Inflammatory macrophage (primary cell): ENCODE measurements at places on chromosomes 11 and 22.
A peak's percentile ranks its signal among the peaks of the same experiment; 100 is the strongest.

DNA sequence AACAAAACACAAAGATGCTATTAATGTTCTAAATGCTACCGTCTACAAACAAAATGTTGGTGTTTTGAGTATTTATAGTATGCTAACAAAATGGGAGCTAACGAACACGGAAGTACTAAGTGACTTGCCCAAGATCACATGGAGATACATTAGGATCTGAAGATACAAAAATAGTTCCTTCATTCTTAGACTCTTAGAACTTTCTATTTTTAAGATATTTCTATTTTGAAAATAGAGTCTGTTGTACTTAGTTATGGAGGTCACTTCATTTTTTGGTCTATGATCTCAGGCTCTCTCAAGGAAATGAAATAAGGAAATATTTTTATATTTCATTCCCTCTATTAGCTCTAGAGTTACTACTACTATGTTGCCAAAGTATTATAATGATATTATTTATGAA is 64.2 kb downstream of the APOL5 start:
- no peak for DNase-seq

DNA sequence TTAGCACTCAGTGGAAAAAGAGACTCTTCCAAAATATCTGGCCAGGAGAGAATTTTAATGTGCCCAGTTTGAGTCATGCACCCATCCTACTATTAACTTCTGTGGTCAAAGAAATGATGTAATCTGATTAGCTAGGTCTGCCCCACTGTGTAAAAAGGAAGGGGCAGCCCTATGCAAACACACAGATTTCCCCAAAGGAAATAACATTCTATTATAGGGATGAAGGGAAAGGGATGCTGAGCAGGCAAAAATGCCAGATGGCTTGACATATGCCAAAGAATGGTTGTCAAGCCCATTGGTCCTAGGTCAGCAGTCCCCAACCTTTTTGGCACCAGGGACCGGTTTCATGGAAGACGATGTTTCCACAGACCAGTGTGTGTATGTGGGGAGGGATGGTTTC is 43.3 kb upstream of the PAK1 start:
- no peak for DNase-seq

- DNase-seq: no peak
Observed at GRCh38 chr11:61267437-61267841, 26.5 kb downstream of the PGA5 start.

DNA sequence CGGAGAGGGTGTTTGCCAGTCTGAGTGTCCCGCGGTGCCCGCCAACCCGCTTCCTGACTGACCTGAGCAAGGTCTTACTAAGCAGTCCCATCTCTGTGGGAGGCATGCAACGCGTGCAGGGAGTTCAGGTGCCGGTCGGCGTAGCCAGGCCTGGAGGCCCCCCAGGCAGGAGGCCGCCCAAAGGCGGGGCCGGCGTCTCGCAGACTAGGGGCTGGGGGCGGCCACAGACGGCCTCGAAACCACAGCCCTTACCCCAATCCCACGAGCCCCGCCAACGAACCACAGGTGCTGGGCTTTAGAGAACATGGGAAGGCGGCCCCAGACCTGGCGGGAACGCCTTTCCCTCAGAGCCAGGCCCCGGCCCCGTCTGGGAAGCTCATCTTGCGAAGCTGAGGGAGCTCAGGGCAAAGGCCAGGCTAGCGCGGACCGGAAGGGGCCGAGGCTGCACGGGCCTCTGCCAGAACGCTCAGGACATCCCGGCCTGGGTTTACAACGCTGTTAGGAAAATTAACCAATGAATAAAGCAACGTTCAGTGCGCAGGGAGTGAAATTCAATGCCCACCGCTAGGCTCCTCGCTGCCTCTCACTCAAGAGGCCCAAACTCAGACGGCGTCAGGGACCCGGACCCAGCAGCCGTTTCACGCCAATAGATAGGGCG is 2.1 kb upstream of the MTFP1 start:
- DNase-seq: peak; percentile 23

GRCh38 chr11:1131033-1131911 is 26.5 kb upstream of the MUC5AC start:
- DNase-seq: no peak

GRCh38 chr11:20048707-20049106 is 111.6 kb downstream of the DBX1 start:
- no peak for DNase-seq

DNA sequence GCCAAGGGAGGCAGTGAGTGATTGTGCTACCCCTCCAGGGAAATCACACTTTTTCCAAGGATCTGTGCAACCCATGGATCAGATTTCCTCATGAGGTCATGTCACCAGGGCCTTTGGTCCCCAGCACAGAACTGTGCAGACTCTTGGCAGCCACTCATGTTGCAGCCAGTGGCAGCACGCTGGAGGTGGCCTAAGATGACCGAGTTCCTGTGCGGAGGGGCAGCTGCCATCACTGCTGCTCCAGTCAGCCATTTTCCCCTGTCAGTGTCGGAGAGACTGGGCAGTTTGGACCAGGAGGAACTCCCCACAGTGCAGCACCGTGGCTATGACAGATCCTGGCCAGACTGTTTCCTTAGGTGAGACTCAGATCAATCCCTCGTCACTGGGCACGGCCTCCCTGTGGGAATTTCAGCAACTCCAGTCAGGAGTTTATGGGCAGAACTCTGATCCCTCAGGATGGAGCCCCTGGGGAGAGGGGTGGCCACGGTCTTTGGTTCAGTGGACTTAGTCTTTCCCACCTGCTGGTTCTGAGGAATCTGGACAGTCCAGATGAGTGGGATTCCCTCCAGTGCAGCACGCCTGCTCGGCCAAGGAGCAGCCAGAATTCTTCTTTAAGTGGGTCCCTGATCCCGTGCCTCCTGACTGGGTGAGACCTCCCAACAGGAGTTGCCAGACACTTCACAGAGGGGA is 194.6 kb upstream of the CARD18 start:
- DNase-seq: no peak

DNA sequence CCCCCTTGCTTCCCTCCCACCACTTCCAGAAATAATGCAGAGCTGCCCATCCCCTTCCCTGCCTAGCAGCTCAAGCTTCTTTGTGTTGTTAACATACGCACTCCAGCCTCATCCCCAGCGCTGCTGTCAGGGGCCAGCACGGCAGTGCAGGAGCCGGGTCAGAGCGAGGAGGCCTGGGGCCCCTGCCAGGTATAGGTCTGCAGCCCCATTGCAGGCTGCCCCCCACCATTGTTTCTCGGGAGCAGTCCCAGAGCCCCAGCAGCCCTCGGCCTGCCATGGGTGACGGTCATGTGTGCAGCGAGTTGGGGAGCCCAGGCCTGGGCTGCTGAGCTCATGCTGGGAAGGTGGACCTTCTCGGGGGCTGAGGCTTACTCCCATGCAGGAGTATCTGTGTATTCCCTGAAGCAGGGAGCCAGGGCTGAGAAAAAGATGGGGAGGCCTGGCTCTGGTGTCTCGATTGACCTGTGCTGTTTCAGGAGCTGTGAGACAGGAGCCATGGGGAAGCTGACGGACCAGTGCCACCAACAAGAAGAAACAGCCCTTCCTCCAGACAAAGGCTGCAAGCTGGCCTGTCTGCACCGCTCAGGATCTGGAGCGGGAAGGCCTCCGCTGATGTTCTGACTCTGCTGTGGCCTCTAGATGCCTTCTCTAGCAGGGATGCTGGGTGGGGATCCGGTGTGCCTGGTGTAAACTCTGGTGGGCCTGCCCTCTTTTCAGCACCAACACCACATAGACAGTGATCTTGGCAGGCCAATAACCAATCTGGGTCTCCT is 220.5 kb upstream of the B3GAT1 start:
- no peak for DNase-seq

DNA sequence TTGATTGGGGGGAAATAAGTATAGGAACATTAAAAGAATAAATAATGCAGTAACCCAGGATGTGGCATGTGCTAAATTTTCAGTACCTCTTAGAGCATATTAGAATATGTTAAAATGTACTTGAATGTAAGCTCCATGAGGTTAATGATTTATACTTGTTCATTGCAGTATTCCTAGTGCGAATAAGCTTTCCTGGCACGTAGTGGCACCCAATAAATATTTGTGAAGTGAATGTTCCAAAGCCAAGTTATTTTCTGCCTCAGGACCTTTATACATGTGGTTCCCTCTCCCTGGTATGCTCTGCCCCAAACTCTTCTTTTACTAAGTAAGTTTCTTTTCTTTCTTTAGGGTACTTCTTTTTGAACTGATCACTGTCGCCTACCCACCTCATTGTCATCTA is 118.8 kb downstream of the DBX1 start:
- DNase-seq: no peak

GRCh38 chr22:22110548-22111266 is 128.1 kb upstream of the TOP3B start:
- DNase-seq: peak; percentile 62

- no peak for DNase-seq
Observed at GRCh38 chr11:11669233-11669846, 47.5 kb upstream of the GALNT18 start.

GRCh38 chr22:23187871-23188700 is 7.8 kb downstream of the BCR start:
- DNase-seq: no peak

DNA sequence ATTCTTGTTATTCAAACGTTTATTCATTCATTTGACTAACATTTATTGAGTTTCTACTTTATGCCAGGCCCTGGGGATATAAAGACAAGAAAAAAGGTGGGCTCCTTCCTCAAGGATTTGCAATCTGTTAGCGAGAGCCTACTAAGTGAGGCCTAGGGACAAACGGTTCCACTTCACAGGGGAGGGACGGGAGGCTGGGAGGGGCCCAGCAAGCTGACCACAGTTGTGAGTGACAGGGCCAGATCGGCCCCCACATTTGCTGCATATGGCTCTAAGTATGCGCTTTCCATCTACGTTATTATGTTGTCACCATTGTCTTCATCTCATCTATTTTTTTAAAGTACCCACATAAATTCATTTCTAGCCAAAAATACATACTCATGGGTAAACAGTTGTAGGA is 271.1 kb downstream of the BUD13 start:
- DNase-seq: no peak

DNA sequence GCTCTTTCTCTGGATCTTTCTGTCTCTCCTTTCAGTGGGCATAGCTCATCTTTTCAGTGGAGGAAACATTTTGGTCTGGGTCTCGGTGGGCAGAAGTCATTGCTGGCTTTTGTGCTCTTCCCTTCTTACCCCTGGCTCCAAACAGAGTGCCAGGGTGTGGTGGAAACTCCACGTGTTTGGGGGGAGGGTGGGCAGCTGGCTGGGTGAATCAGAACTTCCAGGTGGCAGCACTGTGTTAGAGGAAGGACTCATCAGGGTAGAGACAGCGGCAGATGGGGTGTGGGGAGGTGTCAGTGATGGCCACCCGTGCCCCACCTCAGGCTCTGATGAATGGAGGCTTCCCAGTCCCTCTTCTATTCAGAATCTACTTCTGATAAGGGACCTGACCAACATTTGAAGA is 114.0 kb downstream of the GRIK4 start:
- DNase-seq: no peak

- DNase-seq: no peak
Observed at GRCh38 chr22:39185601-39186012, 33.1 kb upstream of the CBX7 start.

- peak; percentile 16 for DNase-seq
Observed at GRCh38 chr11:69013009-69013951, at the start of gene MRGPRF. TSS of gene MRGPRF (minus strand) at chr11:69013246. CDS start at chr11:69009901, 3,345 bp downstream.

DNA sequence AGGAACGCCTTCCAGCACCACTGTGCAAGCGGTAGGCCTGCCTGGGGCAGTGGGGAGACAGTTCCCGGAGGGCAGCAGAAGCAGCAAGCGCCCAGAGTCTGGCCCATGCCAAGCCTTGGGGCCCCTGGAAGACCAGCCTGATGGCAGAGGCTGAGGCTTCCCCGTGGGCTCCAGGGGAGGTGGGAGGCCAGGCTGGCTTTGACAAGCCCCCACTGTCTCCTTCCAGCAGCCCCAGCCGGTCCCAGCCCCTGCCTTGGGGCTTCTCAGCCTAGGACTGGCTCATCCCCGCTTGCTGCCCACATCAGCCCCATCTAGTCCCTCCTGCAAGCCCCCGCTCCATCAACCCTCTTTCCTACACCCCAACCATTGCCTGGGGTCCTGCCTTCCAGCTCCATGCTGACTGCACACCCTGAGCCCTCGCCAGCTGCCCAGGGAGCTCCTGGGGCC is 46.7 kb downstream of the IGF2 start:
- no peak for DNase-seq

- no peak for DNase-seq
Observed at GRCh38 chr22:44548981-44549380, 50.9 kb upstream of the RTL6 start.

DNA sequence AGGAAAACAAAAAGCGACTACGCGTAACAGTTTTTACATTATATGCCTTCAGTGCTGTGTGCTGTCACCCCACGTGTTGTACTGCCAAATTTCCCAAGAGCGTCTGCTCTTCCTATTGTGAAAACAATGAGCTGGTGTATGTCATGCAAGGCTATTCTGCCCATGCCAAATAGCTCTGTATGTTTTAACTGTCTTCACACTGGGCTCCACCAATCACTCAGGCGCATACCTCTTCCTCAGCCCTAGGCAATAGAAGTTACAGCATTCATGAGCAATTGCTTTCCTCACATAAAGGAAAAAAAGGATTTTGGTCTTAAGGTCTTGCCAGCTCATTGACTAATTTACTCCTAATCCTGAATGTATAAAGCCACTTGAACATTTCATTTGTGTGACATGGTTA is 606.8 kb downstream of the NTM start:
- no peak for DNase-seq

DNA sequence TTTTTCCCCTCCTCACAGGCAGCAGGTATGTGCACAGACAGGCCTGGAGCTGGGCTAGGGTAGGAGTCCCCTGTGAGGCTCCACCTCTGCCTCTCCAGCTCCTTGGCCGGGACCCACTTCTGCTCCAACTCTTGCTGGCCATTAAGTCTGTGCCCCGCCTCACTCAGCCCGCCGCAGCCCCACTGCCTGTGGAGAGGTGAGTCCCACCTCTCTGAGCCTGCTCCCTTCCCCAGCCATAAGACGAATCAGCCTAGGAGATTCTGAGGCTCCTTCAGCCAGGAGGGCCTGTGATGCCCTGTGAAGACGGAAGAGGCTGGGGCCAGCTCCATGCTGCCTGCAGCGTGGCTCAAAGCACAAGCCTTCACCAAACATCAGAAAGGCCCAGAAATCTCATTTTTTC is 23.0 kb downstream of the TSKU start:
- no peak for DNase-seq

DNA sequence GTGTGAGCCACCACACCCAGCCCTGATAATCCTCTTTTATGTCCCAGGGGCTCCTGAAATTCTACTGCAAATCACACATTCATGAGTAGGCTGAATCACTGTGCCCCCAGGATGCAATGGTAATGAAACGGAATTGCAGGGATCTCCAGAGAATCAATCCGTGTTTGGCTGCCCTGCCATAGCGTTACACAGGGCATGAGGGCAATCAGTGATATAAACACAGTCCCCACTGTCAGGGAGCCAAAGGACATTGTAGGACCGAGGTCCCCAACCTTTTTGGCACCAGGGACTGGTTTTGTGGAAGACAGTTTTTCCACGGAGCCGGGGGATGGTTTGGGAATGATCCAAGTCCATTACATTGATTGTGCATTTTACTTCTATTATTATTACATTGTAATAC is 9.0 kb upstream of the PLA2G6 start:
- no peak for DNase-seq
